ENCODE measurements at places on chromosomes 6 and 20.
A peak's percentile ranks its signal among the peaks of the same experiment; 100 is the strongest.

DNA sequence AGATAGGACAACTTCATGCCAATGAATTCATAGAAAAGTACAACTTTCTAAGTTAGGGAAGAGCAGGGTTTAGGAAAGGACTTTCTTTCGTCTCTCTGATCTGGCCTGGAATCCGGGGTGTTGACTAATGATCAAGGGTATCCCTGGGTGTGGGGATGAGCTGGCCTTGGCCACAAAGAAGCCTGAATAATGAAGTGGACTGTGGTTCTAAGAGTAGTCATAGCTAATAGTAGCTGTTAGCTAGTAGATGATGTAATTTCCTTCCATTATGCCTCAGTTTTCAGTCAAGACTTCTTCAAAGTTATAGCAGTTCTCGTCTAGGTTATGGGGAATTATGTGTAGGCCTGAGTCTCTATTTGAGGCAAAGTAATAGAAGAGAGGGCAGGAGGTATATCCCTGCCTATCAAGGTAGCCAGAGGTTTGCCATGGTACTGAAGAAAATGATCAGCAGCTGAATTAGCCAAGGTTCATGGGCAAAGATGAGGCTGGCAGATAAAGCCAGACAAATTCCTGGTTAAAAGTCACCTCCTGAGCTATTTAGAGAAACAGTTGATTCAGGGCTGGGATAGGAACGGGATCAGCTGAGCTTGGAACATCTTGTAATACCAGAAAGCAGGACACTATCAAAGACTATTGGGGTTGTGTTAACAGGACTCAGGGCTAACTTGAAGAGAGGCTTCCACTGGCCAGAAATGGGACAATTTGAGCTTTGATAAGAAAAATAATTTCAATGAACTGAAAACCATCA lies 18.7 kb upstream of the TRPC4AP start:
- peak; percentile 87 for DNase-seq

- DNase-seq, result no peak
Observed at GRCh38 chr20:47354464-47354713, 2.1 kb downstream of the ZMYND8 start.

- no peak for DNase-seq
Observed at GRCh38 chr20:7940341-7940740, at the start of gene HAO1. HAO1 (minus strand) TSS chr20:7940458; CDS start chr20:7940422, 36 bp downstream.

GRCh38 chr6:38708496-38708895 lies 5.6 kb upstream of the GLO1 start:
- peak; percentile 11 for DNase-seq

DNA sequence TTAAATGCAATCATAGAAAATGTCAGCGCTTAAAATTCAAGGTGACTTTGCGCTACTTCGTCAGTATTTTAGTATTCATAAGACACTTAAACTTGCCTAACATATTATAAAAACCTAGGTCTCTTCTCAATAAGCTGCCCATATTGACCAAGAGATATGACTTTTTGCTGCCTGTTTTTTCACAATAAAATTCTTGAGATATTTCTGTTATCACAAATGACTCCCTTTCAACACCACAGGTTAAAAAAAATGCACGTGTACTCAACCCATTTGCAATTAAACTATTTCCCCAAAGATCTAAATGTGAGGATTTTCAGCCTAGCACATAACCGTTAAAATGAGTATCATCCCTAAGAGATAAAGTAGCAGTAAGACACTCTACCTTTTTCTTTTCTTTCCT lies 10.7 kb downstream of the ATXN1 start:
- DNase-seq, result no peak

GRCh38 chr6:54009052-54009654 lies 102.1 kb upstream of the MLIP start:
- DNase-seq, result no peak

All from epithelial cell of esophagus (primary cell).